ENCODE measurements at places on chromosomes 13 and 19.

DNA sequence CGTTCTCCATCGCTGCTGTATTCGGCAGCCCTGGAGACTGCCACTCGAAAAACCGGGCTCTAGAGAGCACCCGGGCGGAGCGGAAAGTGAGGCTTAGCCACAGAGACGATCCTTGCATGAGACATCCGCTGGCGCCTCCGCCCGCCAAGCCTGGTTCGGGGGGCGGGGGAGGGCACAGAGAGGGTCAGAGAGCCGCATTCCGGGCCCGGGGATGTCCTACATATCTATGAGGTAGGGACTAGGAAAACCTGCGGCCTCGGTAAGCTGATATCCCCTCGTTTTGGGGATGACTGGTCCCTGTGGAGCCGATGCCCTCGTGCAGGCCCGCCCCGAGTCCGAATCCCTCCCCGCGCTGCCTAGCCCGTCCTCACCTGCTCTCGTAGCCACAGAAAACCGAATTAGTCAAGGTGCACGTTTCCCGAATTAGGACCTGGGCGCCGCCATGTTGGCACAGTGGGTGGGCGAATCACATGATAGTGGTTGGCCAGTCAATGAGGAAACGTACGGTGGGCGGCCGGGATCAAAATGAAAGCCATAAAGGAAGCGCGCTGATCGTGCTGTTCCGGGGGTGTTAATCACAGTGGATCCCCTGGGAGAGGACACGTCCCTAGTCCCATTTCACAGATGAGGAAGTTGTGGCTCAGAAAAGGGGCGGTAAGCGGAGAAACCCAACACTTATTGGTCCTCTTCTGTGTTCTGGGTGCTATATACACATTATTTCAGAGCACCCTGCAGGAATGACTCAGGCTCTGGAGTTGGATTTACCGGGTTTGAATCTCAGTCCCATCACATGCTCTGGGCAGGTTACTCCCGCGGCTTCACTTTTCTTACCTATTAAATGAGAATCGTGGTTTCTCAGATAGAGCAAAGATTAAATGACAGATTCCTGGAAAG is at the start of gene TRMT1:
Gene TRMT1, minus strand, starts transcription at position 459 of the 894 bp plus-strand sequence. Its CDS starts 341 bp downstream, at position 118.
- peak; percentile 88 for DNase-seq

DNA sequence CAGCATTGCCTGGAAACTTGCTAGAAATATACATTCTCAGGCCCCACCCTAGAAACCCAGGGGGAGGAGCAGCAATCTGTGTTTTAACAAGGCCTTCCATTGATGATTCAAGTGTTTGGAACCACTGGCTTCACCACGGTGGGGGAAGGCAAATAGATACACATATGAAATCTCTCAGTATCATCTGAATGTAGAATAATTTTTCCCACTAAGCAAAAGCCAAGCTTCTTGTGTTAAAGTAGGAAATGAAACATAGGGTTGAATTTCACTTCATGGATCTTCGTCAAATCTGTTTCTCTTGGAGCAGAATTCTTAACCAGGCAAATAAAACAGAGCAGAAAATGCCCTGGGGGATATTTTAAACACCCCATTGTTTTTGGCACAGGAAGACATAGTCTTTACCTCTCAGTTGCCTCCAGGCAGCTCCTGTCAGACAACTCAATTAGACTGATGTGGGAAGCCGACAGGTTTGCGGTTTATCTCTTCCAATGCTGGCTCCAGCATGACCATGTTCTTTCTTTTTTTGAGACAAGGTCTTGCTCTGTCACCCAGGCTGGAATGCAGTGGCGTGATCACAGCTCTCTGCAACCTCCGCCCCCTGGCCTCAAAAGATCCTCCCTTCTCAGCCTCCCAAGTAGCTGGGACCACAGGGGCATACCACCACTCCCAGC is 213.0 kb downstream of the FOXO1 start:
- DNase-seq = no peak

DNA sequence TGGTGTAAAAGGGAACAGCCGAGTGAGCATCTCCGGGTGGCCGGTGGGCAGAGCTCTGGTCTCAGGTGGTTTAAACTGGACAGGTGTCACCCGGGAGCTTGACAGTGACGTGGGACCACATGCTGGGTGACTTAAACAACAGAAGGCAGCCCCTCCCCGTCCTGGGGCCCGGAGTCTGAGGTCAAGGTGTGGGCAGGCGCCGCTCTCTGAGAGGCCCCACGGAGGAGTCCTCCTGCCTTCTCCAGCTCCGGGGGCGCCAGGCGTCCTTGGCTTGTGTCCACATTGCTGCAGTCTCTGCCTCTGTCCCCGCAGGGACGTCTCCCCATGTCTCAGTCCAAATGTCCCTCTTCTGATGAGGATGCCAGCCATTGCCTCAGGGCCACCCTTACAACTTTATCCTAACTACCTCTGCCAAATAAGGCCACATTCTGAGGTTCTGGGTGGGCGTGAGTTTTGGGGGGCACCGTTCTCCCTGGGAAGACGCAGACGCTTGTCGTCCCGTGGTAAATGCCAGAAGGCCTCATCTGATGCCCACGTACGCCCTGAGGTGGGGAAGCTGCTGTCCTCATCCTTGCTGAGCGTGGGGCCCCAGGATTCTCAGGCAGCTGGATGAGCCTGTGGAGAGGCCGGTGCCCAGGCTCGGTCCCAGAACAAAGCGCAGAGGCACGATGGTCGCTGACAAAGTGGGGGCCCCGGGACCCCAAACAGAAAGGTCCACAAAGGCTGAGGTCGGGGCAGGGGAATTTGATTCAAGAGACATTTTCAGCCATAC is 12.9 kb downstream of the GZMM start:
- DNase-seq = no peak

GRCh38 chr19:34666200-34666957 is 10.6 kb downstream of the SCGB2B2 start:
- no peak for DNase-seq

DNA sequence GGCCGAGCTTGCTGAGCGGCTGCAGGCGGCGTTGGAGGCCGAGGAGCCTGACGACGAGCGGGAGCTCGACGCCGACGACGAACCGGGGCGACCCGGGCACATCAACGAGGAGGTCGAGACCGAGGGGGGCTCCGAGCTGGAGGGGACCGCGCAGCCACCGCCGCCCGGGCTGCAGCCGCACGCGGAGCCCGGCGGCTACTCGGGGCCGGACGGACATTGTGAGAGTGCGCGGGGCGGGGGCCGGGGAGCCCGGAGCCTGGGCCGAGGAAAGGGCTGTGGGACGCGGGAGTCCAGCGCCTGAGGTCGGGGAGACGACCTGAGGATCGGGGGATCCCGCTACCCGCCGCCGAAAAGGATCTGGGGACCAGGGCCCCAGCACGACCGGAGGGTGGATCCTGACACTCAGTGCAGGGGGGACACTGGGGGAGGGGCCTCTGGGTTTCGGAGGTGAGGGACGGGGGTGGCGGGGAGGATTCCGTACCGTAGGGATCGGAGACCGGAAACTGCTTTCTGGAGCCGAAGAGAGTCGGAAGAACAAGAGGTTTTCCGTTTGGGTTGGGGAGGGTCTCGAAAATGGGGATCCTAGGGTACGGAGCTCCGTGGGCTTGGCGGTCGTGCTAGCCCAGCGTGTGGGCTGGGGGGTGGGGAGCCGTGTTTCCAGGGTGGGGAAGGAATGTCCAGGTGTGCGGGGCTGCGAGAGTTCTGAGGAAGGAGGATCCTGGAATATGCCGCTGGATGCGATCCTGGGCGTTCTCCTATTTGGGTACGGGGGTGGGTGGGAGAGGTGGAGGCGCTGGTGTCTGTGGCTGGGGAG is 616 bp downstream of the HNRNPUL1 start:
- DNase-seq = no peak

GRCh38 chr19:28989739-28990138 is 223.2 kb downstream of the UQCRFS1 start:
- DNase-seq = no peak

GRCh38 chr13:47549219-47549752 is 451.8 kb downstream of the SUCLA2 start:
- DNase-seq = no peak

DNA sequence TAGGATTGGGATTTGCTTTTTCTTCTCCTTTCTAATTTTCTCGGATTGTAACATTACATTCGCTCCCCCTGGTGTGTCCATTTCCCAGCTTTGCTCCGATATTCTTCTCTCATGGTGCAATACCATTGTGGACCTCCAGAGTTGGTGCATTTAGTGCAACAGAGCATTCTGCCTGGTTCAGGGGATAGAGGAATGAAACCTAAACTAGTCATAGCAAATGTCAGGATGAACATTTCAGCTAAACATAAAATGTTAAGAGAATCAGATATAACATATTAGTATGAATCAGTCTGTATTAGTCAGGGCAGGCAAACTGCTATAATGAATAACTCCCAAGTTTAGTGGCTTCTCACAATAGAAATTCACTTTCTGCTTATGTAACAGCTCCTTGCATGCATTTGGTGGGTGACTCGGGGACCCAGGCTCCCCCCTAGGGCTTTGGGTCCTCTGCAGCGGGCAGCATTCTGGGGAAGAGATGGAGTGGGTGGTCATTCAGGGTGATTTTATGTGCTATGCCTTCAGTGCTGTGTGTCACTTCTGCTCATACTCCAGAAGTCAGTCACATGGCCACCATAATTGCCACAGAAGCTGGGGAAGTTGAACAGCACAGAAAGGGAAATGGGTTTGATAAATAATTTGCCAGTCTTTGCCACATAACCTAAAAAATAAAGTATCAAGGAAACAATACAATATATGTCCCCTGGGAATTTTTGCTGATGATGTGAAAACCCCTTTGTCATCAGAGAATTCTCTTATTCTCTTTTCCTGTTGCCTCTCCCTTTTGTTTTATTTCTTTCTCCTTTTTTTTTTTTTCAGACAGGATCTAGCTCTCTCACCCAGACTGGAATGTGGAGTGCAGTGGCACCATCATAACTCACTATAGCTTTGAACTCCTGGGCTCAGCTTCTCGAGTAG is 111.0 kb downstream of the HSPH1 start:
- DNase-seq = no peak

DNA sequence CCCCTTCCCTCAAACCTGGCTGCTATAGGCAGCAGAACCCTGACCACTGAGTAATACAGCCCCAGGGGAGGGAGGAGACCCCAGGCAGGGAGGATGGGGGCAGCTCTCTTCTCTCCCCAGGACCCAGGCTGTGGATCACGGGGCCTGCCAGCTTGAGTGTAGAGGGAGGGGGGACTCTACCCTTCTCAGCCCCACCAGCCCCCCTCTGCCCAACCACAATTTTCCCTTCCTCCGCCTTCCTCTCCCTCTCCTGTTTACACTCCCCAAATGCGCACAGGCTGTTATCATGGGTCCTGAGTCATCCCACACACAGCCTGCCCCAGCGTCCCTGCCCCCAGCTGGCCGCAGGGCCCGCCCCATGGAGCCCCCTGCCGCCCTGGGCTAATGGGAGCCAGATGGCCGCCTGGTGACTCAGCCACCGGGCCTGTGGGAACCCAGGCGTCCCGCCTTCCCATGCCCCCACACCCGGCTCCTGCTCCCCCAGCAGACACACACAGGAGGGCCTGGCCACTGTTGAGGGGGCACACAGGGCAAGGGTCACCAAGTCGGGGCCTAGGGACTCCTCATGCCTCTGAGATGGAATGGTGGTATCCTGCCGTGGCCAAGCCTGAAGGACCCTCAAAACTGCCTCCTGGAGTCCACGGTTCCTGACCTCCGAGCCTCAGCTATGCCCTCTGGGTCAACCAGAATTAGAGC is 13.6 kb downstream of the CCDC97 start:
- DNase-seq = no peak

DNA sequence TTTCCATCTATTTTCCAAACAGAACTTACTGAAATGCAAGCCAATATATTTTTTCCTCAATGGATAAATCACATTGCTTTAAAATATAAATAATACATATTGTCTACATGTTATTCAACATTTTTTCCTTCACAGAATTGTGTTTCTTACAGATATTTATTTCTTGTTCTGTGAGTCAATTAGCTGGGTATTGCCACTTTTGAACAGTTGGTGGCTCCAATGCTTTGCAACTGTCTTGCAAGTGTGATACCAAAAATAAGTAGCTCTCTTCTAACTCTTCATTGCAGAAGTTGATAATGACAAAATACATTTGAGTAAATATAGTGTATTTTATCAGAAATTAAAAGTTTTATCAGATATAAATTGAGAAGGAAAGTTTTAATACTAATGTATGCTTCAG is 17.1 kb upstream of the GPC5 start:
- DNase-seq = no peak

- DNase-seq = no peak
These were observed 22.6 kb downstream of the ZSWIM4 start for GRCh38 chr19:13817615-13818371.

GRCh38 chr13:75847588-75847987 is 211.5 kb downstream of the LMO7 start:
- DNase-seq = no peak

- DNase-seq = no peak
These were observed 104.7 kb upstream of the MBNL2 start for GRCh38 chr13:97117388-97117910.

- DNase-seq = no peak
These were observed 153.8 kb upstream of the SOX1 start for GRCh38 chr13:111912991-111913760.

DNA sequence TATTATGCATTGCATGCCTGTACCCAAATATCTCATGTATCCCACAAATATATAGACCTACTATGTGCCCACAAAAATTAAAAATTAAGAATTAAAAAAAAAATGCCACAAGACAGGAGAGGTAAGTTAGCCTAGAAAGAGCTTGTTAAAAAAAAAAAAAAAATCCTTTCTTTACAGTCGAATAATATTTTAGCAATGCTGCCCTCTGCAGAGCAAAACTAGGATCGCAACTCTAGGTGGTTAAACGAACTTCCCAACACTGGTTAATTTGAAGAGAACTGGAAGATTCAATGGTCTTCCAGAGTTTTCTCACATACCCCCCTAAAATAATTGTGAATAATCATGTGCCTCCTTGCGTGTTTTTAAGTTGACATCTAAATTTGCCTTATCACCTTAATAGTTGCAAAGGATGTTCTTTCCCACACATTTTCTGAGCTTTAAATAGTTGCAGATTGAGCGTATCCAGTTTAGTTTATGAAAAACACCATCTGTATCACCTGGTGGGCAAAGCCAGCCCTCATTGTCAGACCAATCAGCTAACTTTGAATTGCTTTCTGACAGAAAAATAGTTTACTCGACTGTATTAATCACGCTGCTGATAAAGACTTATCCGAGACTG is 47.4 kb upstream of the RCBTB2 start:
- DNase-seq = peak; percentile 40

DNA sequence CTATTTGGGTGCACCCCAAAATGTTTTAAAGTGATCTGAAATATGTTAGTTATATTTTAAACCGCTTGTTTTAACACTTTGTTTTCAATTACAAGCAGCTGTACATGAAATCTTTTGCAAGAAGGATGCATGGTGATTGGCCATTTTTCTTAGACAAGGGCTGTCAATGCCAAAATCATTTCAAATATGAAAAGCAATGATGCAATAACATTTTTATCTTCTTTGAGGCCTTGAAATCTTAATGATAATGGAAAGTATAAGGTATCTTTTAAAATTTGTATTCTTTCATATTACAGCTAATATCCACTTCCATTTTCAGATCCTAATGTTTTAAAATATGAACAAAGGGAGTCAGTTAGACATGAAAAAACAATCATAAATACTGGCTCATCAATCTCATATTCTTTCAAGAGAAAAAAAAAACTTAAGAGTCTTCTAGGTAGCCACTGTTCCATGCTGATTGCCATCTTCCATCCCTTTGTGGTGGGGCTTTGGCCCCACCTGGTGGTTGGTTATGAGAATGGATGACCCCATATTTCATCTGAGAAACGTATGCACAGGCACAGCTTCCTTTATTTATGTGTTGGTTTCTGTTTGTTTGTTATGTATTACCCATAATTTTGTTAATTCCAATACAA is 330.3 kb upstream of the MIR17HG start:
- no peak for DNase-seq

GRCh38 chr19:11486661-11487503 is 6.0 kb upstream of the ELAVL3 start:
- no peak for DNase-seq
